HepG2 (cell line): ENCODE measurements at places on chromosomes 7 and 10.

DNA sequence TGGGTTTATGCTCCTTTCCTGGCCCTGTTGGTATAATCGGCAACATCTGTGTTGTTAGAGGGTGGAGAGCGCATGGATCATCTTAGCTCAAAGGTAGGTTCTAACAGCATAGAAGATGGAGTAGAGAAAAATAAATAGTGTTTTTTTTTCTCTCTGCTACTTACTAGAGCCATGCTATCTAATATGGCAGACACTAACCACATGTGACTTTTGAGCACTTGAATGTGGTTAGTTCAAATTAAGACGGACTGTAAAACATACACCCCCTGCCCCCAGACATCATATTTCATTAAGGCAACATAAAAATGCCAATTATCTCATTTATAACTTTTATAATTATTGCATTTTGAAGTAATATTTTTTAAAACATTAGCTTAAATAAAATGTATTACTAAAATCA lies 525.1 kb downstream of the KIF20B start:
- no peak for DNase-seq

GRCh38 chr7:17669204-17669603 lies 271.1 kb downstream of the SNX13 start:
- DNase-seq: no peak

GRCh38 chr7:50782375-50783208 lies at the start of gene GRB10:
GRB10 (minus strand) TSS chr7:50782896; CDS start chr7:50732322, 50,574 bp downstream.
- DNase-seq: no peak

DNA sequence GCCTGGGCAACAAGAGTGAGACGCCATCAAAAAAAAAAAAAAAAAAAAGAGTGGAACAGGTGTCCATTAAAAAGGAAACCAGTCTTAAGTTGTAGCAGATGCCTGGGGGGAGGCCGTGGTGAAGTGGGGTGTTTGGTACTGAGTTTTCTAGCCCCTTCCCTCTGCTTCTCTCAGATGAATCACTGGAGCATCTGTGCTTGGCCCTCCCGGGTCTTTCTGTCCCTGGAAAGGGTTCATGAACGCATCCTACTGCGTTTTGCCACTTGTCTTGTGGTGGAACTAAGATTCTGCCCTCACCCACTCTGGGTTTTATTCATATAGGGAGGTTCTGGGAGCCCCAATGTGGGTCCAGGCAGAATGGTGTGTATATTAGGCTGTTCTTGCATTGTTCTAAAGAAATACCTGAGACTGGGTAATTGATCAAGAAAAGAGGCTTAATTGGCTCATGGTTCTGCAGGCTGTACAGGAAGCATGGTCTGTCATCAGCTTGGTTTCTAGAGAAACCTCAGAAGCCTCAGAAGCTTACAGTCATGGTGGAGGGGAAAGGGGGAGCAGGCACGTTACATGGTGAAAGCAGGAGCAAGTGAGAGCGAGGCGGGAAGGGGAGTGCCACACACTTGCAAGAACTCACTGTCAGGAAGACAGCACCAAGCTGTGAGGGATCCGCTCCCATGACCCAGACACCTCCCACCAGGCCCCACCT lies 63.5 kb downstream of the CAMK1D start:
- DNase-seq: no peak

DNA sequence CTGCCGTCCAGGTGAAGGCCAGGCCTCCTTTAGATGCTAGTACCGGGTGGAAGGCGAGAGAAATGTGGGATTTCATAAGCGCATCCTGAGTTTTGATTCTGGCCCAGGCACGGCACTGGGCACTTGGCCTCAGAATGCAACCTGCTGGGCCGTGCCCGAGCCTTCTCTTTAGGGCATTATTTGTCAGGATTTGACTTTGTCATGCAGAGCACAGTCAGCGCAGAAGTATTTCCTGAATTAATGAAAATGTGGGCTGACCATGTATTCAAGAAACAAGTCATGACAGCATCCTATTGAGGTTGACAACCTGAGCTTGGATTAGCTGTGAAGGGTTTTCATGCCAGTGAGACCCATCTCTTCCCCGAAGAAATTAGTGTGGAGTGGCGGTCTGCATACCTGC lies 34.4 kb downstream of the RCC1L start:
- no peak for DNase-seq

- no peak for DNase-seq
These were observed 43.6 kb downstream of the TSPAN15 start for GRCh38 chr10:69494626-69495558.

DNA sequence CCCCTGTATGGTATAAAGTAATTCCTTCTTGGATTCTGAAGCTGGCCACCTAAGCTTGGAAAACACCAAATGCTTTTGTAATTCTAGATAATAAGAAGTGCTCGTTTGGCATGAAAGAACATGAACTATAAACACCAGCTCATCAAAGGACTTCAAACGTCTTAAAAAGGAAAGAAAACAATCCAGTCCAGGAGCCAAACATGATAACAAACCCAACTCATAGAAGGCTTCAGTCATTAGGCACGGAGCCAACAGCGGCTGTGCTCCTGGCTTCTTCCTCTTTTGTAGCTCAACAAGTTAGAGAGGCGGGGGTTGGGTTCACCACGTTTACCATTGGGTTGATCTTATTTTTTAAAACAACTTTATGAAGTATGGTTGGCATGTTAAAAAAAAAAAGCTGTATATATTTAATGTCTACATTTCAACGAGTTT lies 56.4 kb upstream of the ECHDC3 start:
- DNase-seq: peak; percentile 47

- DNase-seq: no peak
These were observed 94.8 kb upstream of the ZNF804B start for GRCh38 chr7:88664630-88665233.

- no peak for DNase-seq
These were observed 45.1 kb downstream of the BPGM start for GRCh38 chr7:134691546-134692343.

- DNase-seq: no peak
These were observed 102.1 kb upstream of the MAGI2 start for GRCh38 chr7:79555571-79555970.

- no peak for DNase-seq
These were observed 370.4 kb downstream of the HGF start for GRCh38 chr7:81399471-81399870.

DNA sequence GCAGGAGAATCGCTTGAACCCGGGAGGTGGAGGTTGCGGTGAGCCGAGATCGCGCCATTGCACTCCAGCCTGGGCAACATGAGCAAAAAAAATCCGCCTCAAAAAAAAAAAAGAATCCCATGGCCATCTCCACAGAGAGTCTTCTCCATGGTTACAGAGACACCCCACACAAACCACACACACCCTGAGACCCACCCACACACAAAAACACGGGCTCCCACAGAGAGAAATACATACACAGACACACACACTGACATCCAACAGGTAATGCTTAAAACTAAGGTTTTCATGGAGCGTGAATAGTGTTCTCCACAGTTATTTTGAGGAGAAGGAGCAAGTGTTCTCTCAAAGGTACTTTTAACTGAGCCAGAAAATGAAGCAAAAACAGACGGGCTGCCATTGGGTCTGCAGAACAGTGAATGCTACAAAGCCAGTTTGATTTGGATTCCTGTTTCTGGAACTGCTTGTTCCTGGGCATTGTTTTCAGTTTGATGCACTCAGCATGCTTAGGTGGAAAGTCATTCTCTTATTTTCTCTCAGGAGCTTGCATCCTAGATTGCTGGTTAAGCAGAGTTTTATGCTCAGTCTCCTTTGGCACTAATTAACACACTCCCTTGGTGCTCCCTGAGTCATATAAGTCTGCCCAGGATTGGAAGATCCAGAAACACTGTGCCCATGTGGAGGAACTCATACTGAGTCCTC lies 15.4 kb downstream of the AHCYL2 start:
- no peak for DNase-seq

DNA sequence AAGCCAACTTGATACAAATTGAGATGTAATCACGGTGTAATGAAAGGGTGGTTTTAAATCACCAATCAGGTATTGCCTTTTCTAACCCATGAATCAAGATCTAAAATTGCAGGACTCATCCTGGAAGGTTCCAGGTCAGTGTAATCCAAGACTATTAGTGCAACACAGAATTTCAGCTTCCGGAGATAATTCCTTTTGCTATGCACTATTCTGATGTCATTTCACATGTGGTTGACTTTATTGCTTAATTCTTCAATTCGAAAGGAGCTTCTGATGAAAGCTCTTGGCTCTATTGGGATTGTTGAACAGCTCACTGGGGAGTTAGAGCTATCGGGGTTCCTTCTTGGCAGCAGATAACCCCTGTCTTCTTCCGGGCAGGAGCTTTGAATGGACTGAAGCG lies 147.4 kb upstream of the INSYN2A start:
- no peak for DNase-seq

- no peak for DNase-seq
These were observed 219.6 kb upstream of the NPSR1 start for GRCh38 chr7:34438436-34438835.

- no peak for DNase-seq
These were observed 56.6 kb upstream of the TOMM7 start for GRCh38 chr7:22879280-22879679.

GRCh38 chr7:151865070-151865670 lies 11.7 kb downstream of the PRKAG2 start:
- no peak for DNase-seq

GRCh38 chr10:54342058-54342457 lies 459.0 kb downstream of the PCDH15 start:
- DNase-seq: no peak

DNA sequence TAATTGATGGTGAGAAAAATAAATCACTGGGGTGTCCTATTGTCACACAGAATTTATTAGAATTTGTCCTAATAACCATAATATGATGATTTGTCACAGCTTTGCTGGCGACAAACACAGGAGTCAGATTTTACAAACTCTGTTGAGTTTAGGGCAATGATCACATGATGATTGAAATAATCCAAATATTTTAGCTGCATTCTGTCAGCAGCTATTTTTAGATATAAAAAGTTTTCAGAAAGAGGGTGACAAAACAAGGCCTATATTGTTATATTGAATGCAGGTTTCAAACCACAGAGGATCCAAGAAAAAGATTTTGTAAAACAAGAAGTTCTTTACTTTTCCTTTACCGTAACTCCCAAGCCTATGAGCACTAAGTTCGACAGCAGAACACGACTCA lies 178.8 kb downstream of the ADAM12 start:
- DNase-seq: no peak

- no peak for DNase-seq
These were observed 472.7 kb upstream of the GALNT17 start for GRCh38 chr7:70659263-70659662.

DNA sequence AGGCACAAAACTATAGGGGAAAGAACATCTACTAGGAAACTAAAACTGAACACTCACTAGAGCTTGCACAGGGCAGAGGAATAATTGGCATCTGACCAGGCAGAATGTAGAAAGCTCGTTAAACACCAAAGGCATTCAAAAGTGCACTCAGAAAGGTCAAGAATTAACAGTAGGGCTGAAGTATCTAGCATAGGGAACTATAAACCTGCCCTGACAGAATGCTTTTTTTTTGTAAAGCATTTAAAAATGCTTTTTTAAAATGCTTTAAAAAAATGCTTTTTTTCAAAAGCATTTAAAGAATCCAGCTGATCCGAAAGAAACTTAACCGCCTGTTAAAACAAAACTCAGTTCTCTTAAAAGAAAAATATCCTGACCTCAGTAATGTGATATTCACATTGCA lies 74.6 kb upstream of the EGFR start:
- no peak for DNase-seq

DNA sequence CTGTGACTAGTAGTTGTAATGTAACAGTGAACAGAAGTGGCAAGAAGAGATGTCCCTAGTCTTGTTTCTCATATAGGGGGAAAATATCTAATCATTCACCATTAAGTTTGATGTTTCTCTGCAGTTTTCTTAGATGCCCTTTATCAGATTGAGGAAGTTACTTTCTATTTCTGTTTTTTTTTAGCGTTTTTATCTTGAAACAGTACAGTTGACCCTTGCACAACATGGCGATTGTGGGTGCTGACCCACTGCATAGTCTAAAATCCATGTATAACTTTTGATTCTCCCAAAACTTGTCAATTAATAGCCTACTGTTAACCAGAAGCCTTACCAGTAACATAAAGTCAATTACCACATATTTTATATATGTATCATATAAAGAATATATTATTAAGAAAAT lies 192.0 kb downstream of the ADK start:
- DNase-seq: no peak

GRCh38 chr7:36615852-36616540 lies 108.3 kb downstream of the AOAH start:
- no peak for DNase-seq

- no peak for DNase-seq
These were observed 88.3 kb downstream of the FAM107B start for GRCh38 chr10:14686356-14686755.

GRCh38 chr10:131771634-131772358 lies 129.0 kb upstream of the PPP2R2D start:
- no peak for DNase-seq

- peak; percentile 13 for DNase-seq
These were observed 86.3 kb downstream of the LCOR start for GRCh38 chr10:96918214-96919002.

DNA sequence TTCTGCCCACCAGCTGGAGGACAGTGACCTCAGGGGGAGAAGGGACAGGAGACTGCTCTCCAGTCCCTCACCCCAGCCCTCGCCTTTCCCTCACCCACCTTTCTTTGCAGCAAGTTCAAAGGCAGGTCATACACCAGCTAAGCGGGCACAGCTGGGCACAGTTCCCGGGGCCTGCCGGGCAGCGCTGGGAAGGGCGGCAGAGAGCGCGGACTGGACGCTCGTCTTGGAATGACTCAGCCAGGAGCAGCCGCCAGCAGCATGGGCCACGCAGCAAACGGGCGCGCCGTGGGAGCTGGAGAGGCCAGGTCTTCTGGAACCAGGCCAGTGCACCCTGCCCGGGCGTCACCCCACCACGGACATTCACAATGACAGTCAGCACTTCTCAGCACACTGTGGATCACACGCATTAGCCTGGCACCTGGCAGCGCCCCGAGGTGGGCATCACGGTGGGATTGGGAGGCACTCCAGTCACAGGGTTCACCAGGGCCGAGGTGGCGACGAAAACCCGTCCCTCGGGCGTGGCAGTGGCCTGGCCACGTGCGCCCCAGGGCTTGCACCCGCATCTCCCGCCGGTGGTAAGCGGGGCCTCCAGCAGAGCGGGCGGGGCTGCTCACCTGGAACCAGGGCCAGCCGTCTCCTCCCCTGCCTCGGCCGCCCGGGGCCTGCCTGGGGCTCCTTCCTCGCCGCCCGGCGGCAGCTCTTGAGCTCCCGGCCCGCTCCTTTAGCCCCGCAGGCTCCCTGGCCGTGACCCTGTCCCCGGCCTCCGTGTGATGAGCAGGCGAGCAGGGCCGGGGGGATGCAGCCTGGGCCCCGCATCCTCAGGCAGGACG lies 29.0 kb upstream of the WDFY4 start:
- no peak for DNase-seq

GRCh38 chr7:54811846-54812254 lies 52.8 kb upstream of the SEC61G start:
- no peak for DNase-seq
